NCI-H524 (cell line): ENCODE measurements at places on chromosomes 16 and 17.
A peak's percentile ranks its signal among the peaks of the same experiment; 100 is the strongest.

- no peak for DNase-seq
Observed at GRCh38 chr17:41413353-41413957, 10.9 kb downstream of the KRT37 start.

DNA sequence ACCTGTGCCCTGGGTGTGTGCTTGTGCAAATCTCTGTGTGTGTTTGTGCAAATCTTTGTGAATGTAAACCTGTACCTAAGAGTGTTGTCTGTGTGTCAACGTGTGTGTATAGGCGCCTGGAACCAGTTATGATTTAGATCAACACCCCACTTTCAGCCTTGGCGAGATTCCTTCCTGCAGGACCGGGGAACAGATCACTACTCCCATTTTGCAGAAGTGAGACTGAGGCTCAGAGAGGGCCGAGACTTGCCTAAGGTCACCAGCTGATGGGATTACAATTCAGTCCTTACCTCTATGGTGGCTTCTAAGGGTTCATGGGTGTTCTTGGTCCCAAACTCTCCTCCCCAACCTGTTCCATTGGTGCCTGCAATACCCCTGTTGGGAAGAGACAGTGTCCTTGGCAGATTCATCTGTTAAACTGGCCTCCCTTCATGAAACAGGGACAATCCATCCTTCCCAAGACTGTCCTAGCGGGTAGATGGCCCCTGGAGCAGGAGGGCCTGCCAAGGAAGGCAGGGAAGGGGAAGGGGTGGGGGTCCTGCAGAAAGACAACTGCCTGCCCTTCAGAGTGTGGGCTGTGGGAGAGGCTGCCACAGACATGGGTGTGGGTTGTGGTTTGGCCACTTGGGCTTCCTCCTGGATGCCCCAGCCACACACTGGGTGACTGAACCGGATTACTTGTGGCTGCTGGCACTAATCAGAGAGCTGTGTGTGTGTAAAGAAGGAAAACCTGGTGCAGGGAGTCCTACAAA, 6.9 kb upstream of the MAPK7 start:
- no peak for DNase-seq

DNA sequence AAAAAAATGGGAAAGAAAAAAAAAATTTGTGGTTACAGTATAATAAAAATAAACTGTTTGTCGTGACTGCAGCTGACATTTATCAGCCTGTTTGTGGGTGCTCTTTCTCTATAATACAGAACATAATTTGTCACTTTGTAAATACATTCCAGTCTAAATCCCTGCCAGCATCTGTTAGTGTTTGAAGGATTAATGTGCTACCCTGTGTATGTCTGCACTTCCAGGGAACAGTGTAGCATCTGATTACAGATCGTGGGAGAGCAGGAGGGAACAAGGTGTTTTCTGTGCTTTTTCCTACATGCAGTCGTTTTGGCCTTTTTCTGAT, 265.1 kb downstream of the WWOX start:
- peak; percentile 66 for DNase-seq

- DNase-seq, result peak; percentile 96
Observed at GRCh38 chr16:82088483-82088882, 53.4 kb downstream of the HSD17B2 start.

GRCh38 chr16:70577256-70577698, 53.7 kb downstream of the SF3B3 start:
- no peak for DNase-seq

DNA sequence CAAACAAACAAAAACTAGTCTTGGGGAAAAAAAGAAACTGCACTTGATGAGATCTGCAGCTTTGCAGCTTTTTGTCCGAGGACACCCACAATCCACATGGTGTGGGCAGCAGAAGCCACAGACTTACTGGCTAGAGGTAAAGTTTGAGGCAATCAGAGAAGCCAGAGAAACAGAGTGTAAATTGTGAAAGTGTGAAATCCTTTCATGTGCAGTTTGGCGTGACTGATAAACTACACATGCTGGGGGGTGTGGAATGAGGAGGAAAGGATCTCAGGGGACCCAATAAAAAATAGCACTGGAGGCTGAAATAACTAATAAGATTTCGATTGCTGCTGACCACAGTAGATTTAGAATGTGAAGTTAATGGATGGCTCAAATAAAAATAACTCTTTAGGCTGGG, 42.4 kb upstream of the HOXB13 start:
- no peak for DNase-seq

GRCh38 chr17:45994987-45995386, 4.1 kb upstream of the STH start:
- no peak for DNase-seq

GRCh38 chr16:49000594-49000993, 281.0 kb downstream of the CBLN1 start:
- no peak for DNase-seq

- DNase-seq, result peak; percentile 5
Observed at GRCh38 chr16:47026947-47027346, 53.5 kb upstream of the DNAJA2 start.

DNA sequence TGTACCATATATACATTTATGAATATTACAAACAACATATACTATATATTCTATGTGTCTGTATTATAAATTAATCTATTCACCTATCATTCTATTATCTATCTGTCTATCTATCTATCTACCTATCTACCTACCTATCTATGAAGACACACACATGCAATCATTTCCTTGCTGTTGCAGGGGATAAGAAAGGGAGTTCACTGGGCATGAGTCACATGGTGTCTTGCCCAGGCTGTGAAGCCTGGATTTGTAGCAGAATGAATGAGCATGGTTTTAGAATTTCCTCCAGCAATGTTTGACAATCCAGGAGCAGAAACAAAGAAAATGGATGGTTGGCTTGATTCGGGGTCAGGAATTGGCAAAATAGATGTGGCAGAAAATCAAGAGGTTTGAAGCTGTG, 23.2 kb upstream of the FAM20A start:
- no peak for DNase-seq

- DNase-seq, result no peak
Observed at GRCh38 chr16:1535391-1536291, 2.2 kb downstream of the TMEM204 start.

GRCh38 chr16:88368036-88368435, 14.7 kb upstream of the ZNF469 start:
- DNase-seq, result no peak

DNA sequence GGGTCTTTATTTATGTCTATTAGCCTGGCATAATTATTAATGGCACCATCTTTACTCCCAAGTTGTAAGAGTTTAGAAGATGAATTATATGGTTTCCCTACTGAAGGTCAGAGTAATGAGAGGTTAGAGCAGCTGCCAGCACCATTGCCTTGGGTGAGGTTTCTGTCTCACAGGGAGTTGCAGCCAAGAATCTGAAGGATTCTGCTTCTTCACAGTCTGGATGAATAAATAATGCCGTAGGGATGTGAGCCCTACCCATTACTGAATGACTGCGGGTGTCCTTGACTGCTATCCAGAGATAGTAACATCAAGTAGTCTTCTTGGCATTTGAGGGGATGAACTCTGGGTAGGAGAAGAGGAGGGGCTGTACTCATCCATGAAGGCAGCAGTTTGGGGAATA, 52.8 kb upstream of the SMIM36 start:
- DNase-seq, result no peak

- DNase-seq, result no peak
Observed at GRCh38 chr17:74394977-74395376, 27.7 kb downstream of the GPR142 start.

- no peak for DNase-seq
Observed at GRCh38 chr16:57042157-57043111, 49.9 kb upstream of the CPNE2 start.

DNA sequence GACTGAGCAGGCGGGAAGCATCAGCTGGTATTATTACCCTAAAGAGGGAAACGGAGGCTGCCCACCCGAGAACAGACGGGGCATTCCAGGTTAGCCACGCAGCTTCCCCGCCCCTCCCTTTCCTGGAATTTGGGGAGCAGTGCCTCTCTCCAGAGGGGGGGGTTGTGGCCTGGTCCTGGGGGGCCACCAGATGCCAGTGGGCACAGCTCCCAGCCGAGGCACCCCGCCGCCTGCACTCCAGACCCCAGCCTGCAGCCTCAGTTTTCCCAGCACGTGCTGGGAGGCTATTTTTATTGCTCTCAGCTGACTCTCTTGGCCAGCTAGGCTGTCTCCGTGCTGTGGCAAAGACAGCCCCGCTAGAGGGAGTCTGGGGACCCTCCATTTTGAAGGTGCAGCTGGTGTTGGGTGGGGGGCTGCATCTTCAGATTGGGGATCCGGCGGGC, 62.7 kb upstream of the GSE1 start:
- no peak for DNase-seq

DNA sequence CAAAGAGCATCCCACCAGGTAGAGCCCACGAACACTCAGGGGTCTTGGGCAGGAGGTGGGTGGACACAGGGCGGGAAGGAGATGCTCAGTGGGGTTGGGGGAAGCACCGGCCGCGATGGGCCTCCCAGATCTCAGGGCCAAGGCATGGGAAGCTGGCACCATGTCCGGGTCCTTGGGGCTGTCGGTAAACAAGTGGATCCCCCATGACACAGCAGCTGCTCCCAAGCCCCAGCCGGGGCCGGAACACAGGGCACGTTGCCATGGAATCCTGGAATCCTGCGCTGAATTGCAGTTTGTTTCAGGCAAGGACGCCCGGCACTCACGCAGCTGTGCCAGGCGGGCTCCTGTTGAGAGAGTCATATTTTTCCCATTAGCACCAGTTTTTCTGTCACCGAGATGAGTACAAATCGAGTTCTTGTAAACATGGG, 23.0 kb upstream of the CHMP6 start:
- peak; percentile 90 for DNase-seq

DNA sequence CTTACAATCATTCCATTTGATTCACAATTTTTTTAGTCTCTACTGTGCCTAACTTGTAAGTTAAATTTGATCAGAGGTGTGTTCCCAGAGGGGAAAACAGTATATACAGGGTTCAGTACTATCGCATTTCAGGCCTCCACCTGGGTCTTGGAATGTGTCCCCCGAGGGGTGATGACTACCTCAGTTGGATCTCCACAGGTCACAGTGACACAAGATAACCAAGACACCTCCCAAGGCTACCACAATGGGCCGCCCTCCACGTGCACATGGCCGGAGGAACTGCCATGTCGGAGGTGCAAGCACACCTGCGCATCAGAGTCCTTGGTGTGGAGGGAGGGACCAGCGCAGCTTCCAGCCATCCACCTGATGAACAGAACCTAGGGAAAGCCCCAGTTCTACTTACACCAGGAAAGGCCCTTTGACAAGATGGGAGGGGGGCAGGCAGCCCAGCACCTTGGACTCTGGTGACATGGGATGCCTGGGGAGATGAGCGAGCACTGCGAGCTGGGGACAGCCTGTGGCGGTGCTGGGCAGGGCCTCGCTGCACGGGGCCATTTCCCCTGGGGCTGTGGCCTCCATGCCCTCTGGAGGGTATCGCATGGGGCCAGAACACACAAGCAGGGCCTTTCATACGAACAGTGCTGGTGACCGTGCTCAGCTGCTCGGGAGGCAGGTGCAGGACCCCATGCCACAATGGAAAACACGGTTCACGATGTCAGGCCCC, 33.9 kb downstream of the PDIA2 start:
- no peak for DNase-seq

DNA sequence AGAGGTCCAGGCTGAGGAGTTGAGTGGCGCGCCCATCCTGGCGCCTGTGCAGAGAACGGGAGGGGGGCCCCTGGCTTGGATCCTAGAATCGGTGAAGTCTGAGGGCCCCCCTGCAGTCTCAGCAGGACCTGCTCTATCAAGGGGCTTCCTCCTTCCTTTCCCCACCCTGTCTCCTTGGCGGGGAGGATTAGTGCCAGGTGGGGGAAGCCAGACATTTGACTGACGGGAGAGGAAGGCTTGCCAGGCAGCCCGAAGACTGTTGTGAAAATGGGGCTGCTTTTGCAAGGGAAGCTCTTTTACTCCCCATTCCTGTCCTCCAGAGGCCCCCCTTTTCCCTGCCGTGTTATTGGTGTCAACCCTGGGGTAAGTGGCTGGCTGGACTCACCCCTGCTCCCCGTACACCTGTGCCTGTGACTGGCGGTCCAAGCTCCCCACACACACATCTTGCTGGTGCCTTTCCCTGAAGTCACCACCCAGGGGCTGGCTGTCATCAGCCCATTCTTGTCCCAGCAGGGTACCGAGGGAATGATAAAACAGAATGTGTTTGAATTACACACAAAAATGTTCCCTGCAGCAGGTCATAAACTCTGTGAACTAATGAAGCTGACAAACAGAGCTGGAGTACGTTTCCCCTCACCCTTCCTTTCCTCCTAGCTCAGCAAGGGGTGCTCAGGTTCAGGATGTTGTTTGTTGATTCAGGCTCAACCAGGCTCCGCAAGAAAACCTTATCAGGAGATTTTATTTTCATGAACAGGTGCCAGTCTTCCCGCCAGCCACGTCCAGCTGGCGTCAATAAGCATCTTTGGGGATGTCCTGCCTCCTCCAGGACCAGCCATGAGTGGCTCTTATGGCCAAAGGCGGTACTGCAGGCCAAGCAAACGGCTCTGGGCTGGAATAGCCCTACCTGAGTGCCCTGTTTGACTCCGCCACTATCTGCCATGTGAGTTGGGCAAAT, 4.4 kb upstream of the ARMC7 start:
- DNase-seq, result peak; percentile 95

DNA sequence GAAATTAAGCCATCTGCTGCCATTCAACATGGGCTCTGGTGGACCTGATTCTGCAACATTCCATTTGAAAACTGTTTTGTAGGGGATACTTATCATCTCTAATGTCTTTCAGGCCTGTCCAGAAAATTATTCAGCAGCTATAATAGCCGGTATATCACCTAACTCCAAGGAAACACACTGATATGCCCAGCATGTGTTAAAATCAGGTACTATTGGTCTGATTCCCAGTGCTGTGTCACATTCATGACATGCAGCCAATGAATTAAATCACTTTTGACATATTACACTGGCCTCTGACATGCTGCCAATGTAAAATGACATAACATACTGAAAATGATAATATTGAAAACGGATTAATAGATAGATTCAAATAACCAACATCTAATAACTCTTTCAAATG, 60.5 kb upstream of the IRX5 start:
- DNase-seq, result no peak

GRCh38 chr16:81275064-81275532, 36.6 kb downstream of the BCO1 start:
- no peak for DNase-seq

- no peak for DNase-seq
Observed at GRCh38 chr16:11857161-11857560, 5.8 kb upstream of the RSL1D1 start.

GRCh38 chr16:81397879-81398520, 46.6 kb upstream of the CMIP start:
- no peak for DNase-seq

- no peak for DNase-seq
Observed at GRCh38 chr17:3739422-3740124, 15.9 kb downstream of the HASPIN start.

DNA sequence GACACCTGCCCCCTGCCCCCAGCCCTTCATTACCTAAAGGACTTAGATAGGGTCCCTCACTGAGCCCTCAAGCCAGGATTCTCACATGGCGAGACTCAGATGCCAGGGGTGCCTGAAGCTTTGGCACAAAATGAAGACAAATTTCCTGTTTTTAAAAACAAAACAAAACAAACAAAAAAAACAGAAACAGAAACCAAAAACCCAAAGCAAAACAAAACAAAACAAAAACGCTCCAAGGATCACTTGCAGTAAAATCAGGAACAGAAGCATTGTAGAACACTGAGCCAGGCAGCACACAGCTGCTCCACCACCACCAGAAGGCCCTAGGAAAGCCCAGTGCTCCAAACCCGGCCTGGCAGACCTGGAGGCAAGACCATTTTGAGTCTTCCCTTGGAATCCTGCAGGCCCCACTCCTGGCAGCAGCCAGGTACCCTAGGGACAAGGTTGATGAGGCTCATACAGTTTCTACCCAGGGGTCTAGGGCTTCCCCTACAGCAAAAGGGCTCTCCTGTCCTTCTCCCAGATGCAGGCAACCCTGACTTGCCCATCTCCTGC, 20.8 kb downstream of the MYO18A start:
- no peak for DNase-seq

- no peak for DNase-seq
Observed at GRCh38 chr16:799948-800833, at the start of gene GNG13. Gene GNG13, minus strand, starts transcription at chr16:800734. Its CDS starts 1,657 bp downstream, at chr16:799077.
